ENCODE measurements at places on chromosomes 7 and 10.

DNA sequence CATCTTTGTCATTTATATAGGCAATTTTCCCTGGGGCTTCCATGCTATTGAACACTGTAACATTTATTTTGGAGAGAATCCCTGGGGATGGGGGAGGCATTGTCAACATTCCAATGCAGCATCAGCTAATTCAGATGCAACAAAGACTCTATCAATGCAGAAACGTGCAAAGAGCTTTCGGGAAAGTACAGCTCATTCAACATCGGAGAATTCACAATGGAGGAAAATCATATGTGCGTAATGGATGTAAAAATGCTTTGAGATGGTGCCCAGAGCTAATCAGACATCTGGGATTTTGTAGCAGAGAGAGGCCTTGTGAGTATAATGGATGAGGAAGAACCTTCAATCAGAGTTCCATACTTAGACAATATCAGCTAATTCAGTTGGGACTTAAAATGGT is 28.3 kb upstream of the FIS1 start:
- no peak for ATAC-seq

GRCh38 chr10:37758074-37758473 is 99.3 kb downstream of the ZNF248 start:
- no peak for ATAC-seq

- ATAC-seq: no peak
Measured at GRCh38 chr7:91411060-91411459, 146.8 kb downstream of the FZD1 start.

- ATAC-seq: no peak
Measured at GRCh38 chr10:77305650-77306632, 331.7 kb downstream of the KCNMA1 start.

DNA sequence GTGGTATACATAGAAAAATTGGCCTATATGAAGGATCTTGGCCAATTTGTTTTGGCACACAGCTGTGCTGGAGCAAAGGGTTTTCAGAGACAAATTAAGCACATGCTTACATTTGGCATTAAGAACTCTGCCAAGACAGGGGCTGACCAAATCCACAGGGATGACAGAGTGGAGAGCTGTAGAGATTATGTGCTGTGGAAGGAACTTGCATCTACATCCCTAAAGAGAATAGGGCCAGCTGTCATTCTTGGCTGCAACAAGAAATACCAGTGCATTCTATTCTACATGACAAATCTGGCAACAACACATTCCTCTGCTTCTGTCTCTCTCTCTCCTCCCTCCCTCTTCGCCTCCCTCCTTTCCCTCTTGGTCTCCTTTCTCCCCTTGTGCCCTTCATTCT is 75.6 kb downstream of the POM121L12 start:
- no peak for ATAC-seq

GRCh38 chr7:55491346-55491745 is 81.0 kb downstream of the VOPP1 start:
- no peak for ATAC-seq

DNA sequence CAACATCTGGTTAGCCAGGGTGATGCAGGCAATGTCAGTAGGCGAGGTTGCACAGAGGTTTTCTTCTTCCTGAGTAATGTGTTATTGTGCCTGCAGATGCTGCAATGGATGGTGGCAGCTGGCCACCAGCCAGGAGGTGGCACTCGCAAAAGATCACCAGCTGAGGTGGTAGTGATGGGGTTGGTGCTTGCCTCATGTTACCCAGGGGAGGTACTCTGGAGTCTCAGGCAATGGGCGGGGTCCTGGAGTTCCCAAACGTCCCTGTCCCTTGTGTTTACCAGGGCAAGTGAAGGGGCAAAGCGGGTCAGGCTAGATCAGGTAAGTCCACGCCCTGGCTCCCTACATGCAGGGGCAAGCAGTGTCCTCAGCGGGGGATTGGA is 21.1 kb downstream of the CLRN3 start:
- ATAC-seq: no peak

DNA sequence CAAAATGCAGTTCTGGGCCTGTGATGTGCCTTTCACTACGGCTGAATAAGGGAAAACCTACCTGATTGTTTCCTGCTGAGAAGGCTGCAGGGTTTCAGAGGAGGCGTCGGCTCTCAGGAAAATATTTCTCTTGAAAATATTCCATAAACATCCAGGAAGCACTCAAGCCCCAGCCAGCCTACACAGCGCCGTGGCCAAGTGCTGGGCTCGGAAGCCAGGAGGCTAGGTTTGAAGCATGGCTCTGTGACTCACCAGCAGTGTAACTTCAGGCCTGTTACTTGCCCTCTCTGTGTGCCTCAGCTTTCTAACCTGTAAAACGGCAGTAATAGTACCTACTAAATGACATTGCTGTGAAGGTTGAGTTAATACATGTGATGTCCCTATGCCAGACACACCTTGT is 399.1 kb downstream of the GATA3 start:
- peak; percentile 83 for ATAC-seq

DNA sequence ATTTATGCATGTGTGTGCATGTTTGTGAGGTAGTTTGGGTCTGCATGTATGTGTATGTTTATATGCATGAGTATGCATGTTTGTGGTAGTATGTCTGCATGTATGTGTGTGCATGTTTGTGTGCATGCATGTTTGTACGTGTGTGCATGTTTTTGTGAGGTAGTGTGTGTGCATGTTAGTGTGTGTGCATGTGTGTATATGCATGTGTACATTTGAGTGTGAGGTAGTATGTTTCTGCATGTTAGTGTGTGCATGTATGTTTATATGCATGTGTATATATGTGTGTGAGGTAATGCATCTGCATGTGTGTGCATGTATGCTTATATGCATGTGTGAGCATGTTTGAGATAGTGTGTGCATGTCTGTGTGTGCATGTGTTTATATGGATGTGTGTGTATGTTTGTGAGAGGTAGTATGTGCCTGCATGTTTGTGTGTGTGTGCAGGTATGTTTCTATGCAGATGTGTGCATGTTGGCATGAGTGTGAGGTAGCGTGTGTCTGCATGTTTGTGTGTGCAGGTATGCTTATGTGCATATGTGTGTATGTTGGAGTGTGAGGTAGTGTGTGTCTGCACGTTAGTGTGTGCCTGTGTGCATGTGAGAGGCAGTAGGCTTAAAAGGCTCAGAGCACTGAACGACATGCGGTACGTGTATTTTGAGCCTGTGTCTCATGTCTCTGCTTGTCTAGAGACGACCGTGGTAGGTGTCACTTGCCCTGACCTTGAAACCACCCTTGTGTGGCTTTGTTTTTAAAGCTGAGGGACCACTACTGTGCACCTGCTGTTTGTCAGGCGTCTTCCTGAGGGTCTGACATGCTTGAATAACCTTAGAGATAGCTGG is 43.7 kb downstream of the PFKP start:
- ATAC-seq: no peak

DNA sequence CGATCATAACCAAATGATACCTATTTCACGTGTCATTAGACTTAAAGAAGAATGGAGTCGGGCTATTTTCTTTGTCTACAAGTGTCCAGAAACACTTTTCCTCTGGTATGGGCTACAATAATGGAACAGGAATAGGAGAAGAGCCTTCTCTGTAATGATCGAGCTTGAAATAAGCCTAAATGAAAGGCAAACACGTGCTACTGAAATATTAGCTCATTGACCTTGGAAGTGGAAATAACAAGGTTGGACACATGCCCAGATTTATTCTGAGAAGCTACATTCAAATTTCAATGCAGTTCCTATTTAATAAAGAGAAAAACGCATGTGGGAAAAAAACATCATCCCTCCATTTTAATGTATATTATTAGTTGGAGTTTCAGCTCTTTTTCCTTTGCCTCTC is 254.7 kb upstream of the PTER start:
- no peak for ATAC-seq

- ATAC-seq: no peak
Measured at GRCh38 chr7:50792342-50793119, 9.8 kb upstream of the GRB10 start.

DNA sequence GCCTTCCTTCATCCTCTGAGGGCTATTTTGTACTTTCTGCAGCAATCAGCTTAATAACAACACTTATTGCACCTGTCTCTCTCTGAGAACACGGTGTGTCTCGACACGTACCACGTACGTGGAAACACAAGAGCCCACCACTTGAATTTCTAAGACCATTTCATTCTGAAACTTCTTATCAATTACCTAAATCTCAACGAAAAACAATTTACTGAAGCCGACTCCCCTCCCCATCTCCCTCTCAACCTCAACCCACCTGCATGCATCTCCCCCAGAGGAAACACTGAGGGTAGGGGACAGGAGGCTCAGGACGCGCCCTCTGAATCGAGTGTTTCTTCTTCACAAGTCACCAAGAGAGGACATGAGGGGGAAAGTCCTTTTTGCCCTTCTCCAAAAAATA is 278.6 kb downstream of the USP6NL start:
- ATAC-seq: no peak

GRCh38 chr10:100510533-100511308 is 8.9 kb downstream of the SEC31B start:
- ATAC-seq: peak; percentile 49

DNA sequence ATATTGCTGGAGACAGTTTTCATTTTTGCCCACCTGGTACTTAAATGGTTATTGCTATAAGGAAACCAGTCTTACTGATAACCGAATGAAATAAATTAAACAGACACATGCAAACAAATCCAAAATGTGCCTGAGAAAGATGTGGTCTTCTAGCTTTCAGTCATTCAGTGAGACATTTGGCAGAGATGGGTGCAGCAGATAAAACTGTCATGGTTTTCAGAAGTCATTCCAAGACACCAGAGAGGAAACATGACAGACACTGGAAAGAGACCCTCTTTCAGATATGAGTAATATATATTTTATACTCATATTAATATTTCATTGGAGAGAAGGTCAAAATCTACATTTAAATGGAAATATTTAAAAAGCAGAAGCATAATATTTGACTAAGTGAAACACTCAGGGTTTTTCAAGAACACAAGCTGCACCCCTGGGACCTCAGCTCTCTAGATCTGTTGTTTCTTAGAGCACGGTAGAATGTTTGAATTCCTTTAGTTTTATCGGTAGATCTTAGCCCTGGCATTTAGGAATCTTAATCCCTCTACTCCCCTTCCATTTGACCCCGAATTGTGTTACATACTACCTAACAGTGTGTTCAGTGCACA is 246.1 kb downstream of the AUTS2 start:
- ATAC-seq: no peak

GRCh38 chr7:30679664-30680063 is 2.6 kb downstream of the CRHR2 start:
- ATAC-seq: no peak

DNA sequence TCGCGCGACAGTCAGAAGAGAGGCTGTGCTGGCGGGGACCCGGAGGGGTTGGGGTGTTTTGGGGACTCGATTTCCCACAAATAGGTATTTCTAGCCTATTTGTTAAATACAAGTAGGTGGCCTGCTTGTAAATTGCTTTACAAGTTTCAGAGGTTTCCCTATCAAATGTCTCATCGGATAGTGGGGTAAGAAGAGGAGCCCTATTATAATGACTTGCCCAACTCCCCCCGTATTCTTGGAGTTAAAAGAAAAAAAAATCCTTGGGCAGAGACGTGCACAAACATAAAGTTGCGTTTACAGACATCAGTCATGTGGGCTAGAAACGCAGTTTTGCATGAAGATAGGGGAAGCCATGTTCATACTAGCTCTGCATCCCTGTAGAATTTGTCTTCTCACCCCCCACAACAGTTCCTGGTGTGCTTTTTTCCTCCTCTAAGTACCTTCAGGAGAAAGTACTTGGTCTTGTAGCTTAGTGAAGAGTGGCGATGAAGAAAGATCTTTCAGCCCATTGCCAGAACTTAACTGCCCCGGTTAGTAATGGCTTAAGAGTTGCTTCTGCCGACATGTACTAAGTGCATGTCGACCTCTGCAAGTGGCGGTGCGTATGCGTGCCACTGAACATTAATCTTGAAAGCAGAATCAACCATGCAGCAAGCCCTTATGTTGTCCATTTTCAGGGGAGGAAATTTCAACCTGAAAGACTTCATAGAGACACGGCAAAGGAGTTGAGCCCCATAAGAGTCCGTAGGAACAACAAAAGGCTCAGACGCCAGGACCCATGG is 832 bp upstream of the TIAL1 start:
- no peak for ATAC-seq

GRCh38 chr10:30977385-30977784 is 54.3 kb downstream of the ZNF438 start:
- no peak for ATAC-seq
